ENCODE measurements at places on chromosomes 6 and 20.

DNA sequence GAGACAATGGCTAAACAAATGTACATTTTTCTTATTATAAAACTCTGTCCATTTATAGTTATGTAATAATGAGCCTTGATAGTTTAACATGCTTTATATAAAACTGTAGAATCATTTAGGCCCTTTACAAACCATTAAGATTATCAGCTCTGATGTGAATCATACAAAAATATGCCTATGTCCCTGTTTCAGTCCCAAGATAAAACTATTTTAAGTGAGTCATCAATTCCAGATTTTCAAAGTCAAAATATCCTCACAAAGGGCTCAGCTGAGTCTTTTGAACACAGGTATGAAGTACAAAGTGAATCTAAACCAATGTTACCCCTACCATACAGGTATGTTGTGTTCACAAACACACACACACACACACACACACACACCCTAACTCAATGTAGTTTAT lies 88.0 kb downstream of the PTPRK start:
- no peak for DNase-seq

DNA sequence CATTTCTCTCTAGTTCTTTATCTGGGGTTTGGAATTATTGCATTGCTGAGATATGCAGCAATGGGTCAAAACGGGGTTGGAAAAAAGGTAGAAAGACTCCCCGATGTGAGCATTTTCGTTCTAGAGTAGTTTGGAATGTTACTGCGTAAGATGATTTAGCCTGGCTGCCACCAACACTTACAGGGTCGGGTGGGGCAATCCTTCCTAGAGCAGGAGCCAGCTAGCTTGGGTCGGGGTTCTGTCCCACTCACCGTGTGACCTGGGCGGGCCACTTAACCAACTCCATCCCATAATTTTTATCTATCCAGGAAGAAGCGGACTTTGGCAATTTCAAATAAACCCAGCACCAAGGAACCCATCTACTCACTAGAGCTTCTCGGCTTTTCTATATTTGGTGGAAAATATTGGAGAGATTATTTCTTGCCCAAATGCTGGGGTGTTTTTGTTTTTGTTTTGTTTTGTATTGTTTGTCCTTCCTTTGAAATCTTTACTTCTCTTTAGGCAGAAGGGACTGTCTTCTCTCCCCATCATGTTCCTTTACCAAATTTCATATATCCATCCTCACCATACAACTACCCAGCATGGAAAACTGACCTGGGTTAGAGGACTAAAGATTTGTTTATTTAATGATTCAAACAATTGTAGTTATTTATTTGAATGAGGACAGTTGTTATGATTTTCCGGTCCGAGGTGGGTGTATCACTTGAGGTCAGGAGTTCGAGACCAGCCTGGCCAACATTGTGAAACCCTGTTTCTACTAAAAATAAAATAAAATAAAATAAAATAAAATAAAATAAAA lies 72.4 kb downstream of the GPX5 start:
- DNase-seq = no peak

DNA sequence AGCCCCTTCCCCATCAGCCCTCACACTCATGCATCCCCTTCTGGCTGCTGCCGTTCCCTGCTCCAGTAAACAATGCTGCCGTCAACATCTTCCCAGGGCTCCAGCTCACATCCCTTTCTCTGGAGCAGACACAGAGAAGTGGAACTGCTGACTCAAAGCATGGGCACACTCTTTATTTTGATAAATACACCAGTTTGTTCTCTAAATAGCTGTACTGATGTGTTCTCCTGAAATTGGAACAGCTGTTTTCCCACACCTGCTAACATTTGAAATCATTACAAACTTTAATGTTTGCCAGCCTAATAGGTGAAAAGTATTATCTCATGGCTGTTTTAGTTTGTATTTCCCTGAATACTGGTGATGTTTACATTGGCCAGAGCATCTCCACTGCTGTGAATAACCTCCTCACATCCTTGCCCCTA lies 102.1 kb upstream of the NXT1 start:
- DNase-seq = no peak

DNA sequence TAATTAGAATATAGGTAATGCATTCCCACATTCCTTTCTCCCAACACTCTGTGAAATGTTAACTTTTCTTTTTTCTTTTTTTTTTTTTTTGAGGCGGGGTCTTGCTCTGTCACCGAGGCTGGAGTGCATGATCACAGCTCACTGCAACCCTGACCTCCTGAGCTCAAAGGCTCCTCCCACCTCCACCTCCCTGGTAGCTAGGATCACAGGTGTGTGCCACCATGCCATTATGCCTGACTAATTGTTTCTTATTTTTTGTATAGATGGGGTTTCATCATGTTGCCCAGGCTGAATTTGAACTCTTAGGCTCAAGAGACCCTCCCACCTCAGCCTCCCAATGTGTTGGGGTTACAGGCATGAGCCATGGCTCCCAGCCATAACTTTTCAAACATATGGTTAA lies 135.7 kb upstream of the SHLD1 start:
- DNase-seq = no peak

DNA sequence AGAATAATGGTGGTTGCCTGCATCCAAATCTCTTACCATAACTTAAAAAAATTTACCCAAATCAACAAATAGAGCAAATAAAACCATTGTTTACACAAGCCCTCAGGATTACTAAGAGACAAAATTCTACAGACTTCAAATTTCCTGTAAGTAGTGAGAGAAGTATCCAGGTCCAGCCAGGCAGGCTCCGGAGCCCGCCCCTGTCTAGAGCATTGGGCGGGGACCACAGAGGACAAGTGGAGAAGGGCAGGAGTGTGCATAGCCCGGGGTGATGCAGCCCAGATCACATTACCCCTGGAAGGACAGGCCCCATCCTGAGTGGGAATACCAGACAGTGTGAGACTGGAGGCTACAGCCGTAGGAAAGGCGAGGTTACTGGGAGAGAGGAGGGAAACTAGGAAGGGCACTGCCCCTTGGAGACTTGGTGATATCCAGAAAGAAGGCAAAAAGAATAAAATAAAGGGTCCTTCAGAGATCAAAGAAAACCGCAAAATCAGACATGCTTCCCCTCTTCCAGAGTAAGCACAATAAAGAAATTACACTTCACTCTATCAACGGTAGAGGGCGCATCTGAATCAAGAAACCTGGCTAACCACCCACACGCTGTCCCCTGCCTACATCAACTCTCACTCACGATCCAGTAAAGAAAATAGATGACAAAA lies 26.6 kb downstream of the RIN2 start:
- peak; percentile 29 for DNase-seq
